MCF 10A (cell line): ENCODE measurements at places on chromosomes 1 and 21. TPM values are rescaled to one million over a fixed set of nuclear protein-coding genes. Genes with fewer than 3 reads are reported as not detected.
A peak's percentile ranks its signal among the peaks of the same experiment; 100 is the strongest.

DNA sequence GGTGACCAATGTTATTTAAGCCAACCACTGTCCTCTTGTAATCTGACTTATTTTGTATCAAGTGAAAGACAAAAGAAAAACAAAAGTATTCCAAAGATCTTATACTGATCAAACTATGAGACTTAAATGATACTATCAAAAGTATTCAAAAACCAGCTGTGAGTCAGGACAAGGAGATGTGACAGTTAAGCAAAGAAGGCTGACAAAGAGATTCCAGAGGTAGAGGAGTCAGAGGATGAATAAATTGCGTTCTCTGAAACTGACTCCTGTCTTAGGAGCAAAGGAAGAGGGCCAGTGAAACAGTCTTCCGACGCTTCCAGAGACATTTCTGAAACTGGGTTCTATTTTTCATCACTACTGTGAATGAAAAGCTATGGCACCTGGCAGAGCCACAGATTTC, 20.9 kb downstream of the TMEM50B start:
- no peak overlapping the region for H3K27ac ChIP-seq
- no peaks in the 10 kb centered on the region for H3K27me3 ChIP-seq
- H3K4me3 ChIP-seq, result no peak overlapping the region

- H3K4me1 ChIP-seq, result peaks cover 21% of the 10 kb centered on the region
- peak within 1 kb of the TSS; percentile 90 for H3K4me3 ChIP-seq
- H3K36me3 ChIP-seq, result peaks cover 44% of the 10 kb centered on the region
- H3K27me3 ChIP-seq, result no peaks in the 10 kb centered on the region
Observed at GRCh38 chr1:153946622-153947241, at the start of gene DENND4B. DENND4B (minus strand) TSS chr1:153946718; CDS start chr1:153944374, 2,344 bp downstream.

DNA sequence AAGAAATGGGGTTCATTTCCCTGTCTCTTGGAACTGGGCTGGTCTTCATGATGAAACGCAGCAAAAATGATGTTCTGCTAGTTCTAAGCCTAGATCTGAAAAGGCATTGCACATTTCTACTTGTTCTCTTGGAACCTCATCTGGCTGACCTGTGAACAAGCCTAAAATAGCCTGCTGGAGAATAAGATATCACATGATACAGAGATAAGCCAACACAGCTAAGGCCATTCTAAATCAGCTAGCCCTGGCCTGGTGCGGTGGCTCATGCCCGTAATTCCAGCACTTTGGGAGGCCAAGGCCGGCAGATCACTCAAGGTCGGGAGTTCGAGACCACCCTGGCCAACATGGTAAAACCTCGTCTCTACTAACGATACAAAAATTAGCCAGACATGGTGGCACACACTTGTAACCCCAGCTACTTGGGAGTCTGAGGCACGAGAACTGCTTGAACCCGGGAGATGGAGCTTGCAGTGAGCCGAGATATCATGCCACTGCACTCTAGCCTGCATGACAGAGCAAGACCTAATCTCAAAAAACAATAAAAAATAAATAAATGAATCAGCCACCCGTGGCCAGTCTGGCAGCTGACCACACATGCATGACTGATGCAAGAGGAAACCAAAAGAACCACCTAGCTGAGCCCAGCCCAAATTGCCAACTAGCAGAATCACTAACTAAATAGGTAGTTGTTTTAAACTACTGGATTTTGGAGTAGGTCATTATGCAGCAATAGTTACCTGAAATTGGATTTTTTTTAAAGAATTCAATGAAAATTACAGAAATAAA, 18.0 kb downstream of the CD244 start:
- no peaks in the 10 kb centered on the region for H3K36me3 ChIP-seq
- peak; percentile 32 for DNase-seq
- H3K4me3 ChIP-seq, result no peak overlapping the region
- H3K4me1 ChIP-seq, result no peaks in the 10 kb centered on the region

DNA sequence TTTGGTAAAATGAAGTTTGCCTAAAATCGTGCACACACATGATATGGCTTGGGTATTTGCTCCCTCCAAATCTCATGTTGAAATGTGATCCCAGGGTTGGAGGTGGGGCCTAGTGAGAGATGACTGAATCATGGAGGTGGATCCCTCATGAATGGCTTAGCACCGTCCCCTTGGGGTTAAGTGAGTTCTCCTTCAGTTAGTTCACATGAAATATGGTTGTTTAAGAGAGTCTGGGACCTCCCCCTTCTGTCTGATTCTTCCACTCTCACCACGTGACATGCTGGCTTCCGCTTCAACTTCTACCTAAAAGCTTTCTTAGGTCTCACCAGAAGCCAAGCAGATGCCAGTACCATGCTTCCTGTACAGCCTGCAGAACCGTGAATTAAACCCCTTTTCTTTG, 58.4 kb downstream of the SIPA1L2 start:
- H3K36me3 ChIP-seq, result no peaks in the 10 kb centered on the region
- no peaks in the 10 kb centered on the region for H3K27me3 ChIP-seq
- H3K27ac ChIP-seq, result no peak overlapping the region
- H3K4me3 ChIP-seq, result no peak overlapping the region

DNA sequence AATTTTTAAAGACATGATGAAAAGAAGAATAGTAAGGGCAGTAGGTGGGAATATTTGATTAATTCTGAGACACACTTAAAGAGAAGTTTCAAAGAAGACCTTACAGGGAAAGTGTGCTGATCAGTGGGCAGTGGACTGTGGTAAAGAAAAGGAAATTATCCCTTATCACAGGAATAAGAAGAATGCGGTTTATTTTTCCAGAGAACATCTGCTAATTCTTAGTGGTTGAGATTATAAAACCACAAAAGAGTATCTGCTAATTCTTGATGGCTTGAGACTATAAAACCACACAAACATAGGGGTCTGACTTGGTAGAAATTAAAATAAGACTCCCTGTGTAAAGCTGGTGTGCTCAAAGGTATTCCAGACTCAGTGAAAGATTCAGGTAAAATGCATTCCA, 60.0 kb upstream of the KCTD3 start:
- no peak overlapping the region for H3K4me3 ChIP-seq
- H3K36me3 ChIP-seq, result no peaks in the 10 kb centered on the region
- H3K4me1 ChIP-seq, result peaks cover 4% of the 10 kb centered on the region
- H3K27ac ChIP-seq, result no peak overlapping the region
- no peak for DNase-seq

GRCh38 chr1:243729956-243730355, 120.1 kb downstream of the AKT3 start:
- no peak overlapping the region for H3K4me3 ChIP-seq
- H3K27ac ChIP-seq, result no peak overlapping the region
- DNase-seq, result no peak

Gene RGS18
- total RNA-seq, result not detected in 2 replicates

Gene C1orf115
- 1.6 TPM in 2 replicates for total RNA-seq

Gene GPX7
- total RNA-seq, result not detected in 2 replicates

Gene CLCA4
- total RNA-seq, result not detected in 2 replicates

Gene OR2T2
- total RNA-seq, result not detected in 2 replicates
